ENCODE measurements at places on chromosomes 2 and 18. TPM values are rescaled to one million over a fixed set of nuclear protein-coding genes. Genes with fewer than 3 reads are reported as not detected.

The STARD6 gene
- polyA plus RNA-seq, result not detected

- DNase-seq, result no peak
Observed at GRCh38 chr2:159411460-159411859, 125.0 kb upstream of the WDSUB1 start.

DNA sequence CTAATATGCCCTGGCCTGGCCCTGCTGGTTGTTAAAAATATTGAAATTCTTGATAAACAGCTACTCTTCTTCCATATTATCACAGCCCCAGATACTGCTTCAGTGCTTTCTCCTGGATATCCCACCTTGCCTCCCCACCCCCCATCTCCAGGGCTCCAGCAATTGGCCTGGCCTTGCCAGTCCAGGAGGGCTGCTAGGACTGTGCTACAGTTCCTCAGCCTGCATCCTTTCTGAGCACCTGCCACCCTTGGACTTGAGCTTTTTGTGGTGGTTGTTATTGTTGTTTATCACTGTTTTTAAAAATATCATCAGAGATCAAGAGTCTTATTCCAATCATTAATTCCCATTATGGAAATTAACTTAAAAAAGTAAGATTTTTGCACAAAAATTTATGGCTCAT is 13.5 kb downstream of the HNMT start:
- no peak for DNase-seq

The CCDC121 gene
- 1.8 TPM for polyA plus RNA-seq

The CCDC74A gene
- polyA plus RNA-seq, result 5.2 TPM

DNA sequence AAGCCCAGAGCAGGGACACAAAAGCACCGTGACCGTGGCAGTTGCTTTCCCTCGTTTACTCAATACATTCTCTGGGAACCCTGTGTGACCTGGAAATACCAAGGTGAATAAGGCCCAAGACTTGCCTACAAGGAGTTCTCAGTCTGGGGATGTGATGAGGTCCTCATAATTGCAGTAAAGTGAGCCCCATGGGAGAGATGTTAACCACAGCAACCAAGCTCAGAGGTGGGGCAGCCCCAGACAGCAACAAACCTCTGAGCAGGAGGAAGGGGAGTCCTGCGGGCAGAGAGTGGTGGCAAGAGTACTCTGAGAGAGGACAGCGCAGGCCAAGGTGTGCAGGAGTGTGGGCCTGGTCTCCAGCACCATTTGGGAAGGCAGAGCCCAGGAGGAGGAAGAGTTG is 91.6 kb downstream of the TTC32 start:
- no peak for DNase-seq

DNA sequence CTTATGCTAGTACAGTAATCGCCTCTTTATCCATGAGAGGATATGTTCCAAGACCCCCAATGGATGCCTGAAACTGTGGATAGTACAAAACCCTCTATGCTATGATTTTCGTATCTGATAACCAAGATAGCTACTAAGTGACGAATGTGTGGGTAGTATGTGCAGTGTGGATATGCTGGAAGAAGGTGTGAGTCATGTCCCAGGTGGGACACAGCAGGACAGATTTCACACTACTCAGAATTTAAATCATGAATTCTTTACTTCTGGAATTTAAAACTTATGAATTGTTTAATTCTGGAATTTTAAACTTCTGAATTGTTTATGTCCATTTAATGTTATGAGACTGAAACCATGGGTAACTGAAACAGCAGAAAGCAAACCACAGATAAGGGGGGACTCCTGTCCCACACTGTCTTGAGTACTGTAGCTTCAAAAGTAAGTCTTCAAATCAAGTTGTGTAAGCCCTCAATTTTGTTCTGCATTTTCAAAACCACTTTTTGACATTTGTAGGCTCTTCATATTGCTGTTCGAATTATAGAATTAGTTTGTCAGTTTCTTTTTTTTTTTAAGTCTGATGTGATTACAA is 116.0 kb downstream of the LTBP1 start:
- no peak for DNase-seq

The USP14 gene
- polyA plus RNA-seq, result 39.7 TPM
